ENCODE measurements at places on chromosomes 2 and 18.

GRCh38 chr2:2941205-2941604 is 436.4 kb downstream of the EIPR1 start:
- DNase-seq = no peak

DNA sequence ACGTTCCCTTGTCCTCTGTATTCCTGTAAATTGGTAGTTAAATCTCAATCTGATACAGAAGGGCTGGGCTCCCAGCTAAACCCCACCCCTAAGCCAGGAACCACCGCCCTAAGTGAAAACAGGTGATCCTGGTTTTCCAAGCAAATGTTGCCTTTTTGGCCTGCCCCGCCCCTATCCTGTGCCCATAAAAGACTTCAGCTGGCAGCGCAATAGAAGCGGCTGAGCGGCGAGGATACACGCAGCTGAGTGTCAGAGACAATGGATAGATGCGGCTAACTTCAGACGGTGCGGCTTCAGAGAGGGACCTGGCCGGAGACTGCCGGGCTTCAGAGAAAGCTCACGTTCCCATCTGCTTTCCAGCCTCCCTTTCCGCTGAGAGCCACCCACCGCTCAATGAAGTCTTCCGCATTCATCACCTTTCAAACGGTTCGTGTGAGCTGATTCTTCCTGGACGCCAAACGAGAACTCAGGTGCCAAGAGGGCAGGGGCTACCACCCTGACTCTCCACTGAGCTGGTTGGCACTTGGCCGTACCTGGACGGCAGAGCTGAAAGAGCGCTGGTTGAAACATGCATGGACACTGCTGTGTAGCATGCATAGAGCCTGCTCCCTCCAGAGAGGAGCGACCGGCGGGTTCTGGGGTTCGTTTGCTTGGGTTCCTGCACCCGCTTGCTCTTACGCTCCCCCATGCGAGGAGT is 49.5 kb upstream of the POLE4 start:
- no peak for DNase-seq

DNA sequence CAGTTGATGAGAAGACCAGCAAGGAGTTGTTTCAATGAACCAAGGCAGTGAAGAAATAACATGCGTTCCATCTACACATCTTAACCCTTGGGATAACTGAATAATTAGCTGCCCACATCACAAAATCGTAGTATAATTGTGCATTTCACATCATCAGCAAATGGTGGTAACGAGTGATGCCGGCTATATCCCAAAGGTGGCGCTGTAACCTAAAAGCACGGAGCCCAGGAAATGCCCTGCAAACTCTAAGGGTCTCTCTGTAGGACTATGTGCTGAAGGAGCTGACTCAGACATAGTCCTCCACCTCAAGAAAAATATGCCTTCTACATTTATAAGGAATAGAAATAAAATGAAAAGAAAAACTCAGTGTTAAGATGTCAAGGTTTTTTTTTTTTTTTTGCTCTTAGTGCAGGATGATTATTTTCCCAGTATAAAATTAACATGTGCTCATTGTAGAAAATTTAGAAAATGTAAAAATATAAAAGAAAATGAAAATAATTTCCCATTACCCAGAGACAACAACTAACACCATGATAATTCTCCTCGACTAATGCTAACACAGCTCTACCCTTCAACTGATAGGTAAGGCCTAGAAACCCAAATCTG is 23.1 kb upstream of the DSG3 start:
- peak; percentile 81 for DNase-seq

DNA sequence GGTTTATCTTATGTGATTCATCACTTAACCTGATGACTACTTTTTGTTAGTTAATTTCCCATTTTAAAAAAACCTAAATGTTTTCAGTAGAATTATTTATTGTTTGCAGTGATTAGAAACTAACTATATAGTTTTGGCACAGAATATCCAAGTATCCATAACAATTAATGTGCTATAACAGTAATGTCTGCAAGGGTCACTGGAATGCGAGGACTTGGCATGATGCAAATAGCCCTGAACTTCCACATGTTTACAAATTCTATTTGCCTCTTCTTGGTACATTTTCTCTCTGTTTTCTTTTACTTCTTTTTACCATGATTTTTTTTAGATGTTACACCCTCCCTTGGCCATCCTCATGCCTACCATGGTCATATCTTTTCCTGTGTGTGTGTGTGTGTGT is 49.3 kb upstream of the GALNT3 start:
- DNase-seq = no peak

- DNase-seq = peak; percentile 70
Measured at GRCh38 chr2:26033270-26033817, 540 bp upstream of the RAB10 start.

- DNase-seq = no peak
Measured at GRCh38 chr2:39380525-39381150, 56.4 kb downstream of the MAP4K3 start.

DNA sequence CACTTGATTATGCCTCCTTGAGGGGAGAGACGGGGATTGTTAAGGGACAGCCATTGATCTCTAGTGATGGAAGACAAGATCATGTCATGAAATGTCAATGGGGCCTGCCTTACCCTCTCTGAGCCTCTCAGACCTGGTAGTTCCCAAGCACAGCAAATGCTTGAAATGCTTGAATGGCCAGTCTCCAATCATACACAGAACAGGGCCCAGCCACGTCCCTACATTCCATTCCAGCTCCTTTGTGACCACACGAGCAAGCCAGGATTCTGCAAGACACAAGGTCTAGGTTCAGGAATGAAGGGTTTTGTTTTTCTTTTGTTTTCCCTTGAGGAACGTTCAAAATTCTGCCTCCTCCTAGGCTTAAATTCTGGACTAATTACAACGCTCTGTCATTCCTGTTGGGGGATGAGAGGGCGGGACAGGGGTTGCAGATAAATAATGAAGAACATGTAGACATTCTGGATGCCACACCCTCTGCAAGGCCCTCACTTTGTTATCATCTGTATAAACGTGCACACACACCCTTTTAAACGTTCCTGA is 98.1 kb upstream of the YPEL5 start:
- no peak for DNase-seq

GRCh38 chr18:14941256-14941655 is 193.3 kb downstream of the ANKRD30B start:
- DNase-seq = no peak
